ENCODE measurements at places on chromosomes 4 and X.
A peak's percentile ranks its signal among the peaks of the same experiment; 100 is the strongest.

DNA sequence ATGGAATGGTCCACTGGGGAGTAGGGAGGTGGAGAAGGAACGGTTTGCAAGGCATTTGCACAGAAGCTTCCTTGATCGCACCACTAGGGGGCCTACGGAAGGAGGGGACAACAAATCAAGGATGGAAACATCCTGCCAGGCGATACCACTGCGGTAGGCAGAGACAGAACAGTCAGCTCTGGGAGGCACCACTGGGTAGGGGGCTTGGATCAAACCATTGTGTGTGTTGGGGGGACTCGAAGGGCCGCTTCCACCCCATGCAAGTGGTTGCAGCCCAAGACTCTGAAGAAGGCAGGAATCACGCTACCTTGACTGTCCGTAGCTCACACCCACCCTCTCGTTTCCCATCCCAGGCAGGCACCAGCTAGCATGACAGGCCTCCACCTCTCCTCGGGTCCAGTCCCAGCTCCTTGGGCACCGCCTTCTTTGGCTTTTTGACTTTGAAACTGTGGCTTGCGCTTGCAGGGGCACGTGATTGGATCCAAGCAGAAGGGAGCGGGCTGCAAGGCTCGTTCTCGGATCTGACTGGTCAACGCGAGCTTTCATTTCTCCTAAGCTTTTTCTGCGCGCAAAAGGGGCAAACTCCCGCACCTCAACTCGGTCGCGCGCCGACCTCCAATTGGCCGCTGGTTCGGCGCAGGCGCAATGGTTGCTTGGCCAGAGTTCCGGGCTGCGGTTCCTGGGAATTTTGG, 28.4 kb downstream of the GAGE1 start:
- no peak for DNase-seq
- H3K27me3 ChIP-seq: no peaks in the 10 kb centered on the region
- no peaks in the 10 kb centered on the region for H3K4me1 ChIP-seq
- no peak overlapping the region for H3K27ac ChIP-seq

DNA sequence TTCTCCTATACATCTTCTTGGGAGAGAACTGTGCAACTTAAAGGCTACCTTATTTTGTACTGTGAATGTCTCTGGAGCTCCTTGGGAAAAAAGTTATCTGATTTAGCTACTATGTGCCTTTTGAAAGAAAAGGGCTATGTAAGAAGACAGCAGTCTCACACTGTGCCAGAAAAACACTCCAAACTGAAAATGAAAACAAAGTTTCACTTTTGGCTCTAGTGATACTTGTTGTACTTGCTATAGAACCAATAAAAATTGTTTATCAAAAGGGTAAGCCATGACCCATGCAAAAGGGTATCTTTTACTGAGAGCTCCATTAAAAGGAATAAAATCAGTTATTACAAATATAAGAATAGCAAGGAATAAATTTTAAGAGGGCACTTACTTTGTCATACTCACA, 2270.0 kb downstream of the ARAP2 start:
- no peaks in the 10 kb centered on the region for H3K4me1 ChIP-seq
- no peaks in the 10 kb centered on the region for H3K36me3 ChIP-seq
- no peak for DNase-seq
- no peak overlapping the region for H3K4me3 ChIP-seq
- H3K27ac ChIP-seq: no peak overlapping the region
- no peaks in the 10 kb centered on the region for H3K27me3 ChIP-seq

DNA sequence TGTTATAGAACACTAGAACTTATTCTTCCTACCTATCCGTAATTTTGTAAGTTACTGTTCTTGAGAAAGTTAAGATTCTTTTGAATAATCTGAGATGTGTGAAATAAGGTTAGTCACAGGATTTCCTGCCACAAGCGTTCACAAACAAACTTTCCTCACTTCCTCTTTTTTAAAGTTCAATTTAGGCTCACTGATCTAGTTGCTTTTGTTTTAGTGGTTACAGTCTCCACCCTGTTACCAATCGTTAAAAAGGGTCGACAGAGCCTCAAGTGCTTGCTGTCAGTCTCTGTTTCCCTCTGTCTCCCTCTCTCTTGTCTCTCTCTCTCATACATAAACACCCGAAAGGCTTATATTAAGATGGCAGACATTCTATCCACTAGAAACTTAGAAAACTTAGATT, 35.9 kb upstream of the STK26 start:
- H3K36me3 ChIP-seq: no peaks in the 10 kb centered on the region
- H3K27me3 ChIP-seq: no peaks in the 10 kb centered on the region
- no peak for DNase-seq

DNA sequence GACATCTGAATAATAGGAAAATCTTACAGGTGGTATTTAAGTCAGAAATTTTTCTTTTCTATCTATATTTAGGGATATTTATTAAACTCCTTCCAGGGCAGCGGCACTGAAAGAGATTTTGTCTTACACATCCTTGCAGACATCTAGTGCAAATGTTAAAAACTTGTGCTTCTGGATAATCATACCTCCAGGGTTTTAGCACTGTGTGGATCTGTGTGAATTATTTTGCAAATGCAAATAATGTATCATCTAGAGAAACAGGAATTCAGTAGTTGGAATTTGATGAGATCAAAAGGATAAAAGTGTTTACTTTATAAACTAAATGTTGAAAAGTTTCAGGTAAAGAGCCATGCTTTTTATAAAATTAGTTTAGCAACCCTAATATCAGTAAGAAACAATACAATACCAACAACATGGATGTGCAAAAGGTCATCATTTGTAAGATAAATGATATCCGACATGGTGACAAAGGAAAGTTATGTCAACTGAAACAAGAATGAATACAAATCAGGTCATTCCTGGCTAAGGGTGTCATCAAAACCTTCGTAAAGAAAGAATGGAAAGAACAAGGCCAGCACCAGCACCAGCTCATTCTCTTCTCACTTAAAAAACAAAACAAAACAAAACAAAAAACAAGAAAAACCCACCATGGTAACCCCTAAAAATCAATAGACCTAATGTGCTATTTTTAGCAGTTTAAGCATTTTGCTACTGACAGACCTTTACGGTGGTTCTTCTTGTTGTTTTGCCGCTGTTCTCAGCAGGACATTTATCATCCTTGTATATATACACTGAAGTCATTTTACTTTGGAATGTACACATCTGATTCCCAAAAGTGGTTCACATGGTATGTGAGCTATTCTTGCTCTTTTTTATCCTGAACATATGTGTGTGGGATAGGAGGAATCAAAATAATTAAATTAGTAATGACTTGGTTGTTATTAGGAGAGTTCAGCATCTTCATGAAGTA, 219.7 kb upstream of the NDST3 start:
- no peak overlapping the region for H3K4me3 ChIP-seq
- no peak for DNase-seq
- H3K4me1 ChIP-seq: no peaks in the 10 kb centered on the region
- no peaks in the 10 kb centered on the region for H3K27me3 ChIP-seq

DNA sequence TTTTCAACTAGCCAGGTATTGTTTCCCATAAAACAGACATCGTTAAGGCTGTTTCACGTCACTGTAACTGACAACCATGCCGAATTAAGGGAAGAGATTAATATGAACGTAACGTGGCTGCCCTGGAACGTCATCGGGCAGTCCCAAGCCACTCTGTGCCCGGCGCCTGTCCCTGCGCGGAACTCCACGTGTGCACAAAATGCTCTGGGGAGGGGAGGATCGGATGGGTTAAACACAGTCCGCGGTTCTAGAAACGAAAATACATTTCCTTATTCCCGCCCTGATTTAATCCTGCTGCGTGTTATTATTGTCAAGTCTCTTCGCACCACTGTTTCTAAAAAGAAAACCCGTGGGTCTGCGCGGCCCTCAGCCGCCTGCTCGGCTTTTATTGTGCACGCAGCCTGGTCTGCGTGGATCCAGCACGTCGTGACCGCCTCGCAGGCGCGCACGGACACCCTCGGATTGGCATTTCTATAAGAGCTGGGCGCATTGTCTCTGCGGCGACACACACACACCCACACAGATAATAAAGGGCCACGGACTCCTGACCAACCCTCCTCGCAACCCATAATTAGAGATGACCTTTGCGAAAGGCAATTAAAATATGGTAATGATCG, 69.6 kb upstream of the BCOR start:
- no peak overlapping the region for H3K27ac ChIP-seq
- no peaks in the 10 kb centered on the region for H3K4me1 ChIP-seq
- DNase-seq: no peak
- H3K4me3 ChIP-seq: peak overlapping the region; percentile 30

DNA sequence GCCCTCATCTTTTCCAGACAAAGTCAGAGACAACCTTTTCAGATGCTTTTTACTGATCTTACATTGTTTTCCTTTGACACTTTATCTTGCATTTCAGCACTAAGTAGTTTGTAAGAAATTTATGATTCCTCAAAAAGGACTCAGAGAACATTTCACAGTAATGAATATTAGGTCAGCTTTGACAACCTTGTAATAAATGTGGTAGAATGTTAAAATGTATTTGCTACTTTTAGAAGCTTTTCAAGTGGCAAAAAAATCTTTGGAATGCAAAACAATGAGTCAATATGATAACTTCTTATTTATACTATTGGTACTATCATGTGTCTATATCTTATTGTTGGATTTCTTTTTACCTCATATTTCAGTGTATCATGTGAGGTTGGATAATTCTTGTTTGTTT, 146.2 kb upstream of the FAT4 start:
- DNase-seq: no peak
- no peaks in the 10 kb centered on the region for H3K27me3 ChIP-seq
- no peak overlapping the region for H3K27ac ChIP-seq

DNA sequence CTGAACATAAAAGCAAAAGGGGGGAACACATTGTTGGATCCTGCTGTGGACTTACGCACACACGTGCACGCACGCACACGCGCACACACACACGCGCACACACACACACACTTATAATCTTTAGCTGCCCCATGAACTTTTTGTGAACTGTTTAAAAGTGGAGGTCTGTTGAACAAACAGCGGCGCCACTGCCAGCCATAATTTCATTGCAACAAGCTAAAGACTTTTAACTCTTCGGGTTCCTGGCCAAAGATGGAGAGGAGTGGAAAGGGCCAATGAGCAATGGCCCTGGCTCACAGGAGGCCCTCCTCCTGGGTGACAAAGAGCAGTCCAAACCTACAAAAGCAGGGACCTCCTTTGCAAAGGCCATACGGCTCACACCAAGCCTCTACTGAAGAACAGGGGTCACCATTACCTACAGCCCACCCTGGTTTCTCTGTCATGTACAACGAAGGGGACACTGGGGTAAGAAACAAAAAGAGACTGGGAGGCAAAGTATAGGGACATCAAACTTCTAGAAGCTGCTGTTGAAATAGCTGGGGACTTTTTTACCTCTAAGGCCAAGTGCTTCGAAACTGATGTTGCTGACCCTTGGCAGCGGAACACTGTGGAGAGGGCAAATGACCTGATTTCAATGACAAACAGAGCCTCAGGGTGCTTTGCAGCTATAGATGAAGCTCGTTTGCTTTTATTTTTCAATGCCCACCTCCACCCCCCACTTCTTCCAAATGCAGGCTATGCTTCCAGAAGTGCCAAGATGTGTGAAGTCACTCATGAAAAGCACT, 16.7 kb downstream of the BCOR start:
- DNase-seq: no peak
- H3K4me1 ChIP-seq: no peaks in the 10 kb centered on the region
- no peaks in the 10 kb centered on the region for H3K27me3 ChIP-seq
- H3K27ac ChIP-seq: no peak overlapping the region

Measured in pancreas (tissue), 10 donors.